Dorsolateral prefrontal cortex (tissue), 122 donors: ENCODE measurements at places on chromosomes 16 and 17.

- DNase-seq = no peak
Measured at GRCh38 chr16:87330646-87331045, 13.5 kb upstream of the C16orf95 start.

DNA sequence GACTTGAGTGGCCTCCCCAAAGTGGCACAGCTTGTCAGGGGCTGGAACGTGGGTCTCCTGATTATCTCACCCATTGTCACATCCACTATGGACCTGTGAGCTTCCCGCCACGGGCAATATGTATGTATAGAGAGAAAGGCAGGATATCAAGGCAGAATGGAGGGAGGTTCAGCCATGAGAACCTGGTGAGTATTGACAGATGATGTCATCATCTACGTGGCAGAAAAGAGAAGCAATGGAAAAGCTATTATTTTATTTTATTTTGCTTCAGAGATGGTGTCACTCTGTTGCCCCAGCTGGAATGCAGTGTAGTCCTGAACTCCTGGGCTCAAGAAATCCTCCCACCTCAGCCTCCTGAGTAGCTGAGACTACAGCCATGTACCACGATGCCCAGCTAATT is 13.4 kb upstream of the PDK2 start:
- no peak for DNase-seq

GRCh38 chr16:26595199-26595598 is 471.5 kb upstream of the C16orf82 start:
- no peak for DNase-seq

- no peak for DNase-seq
Measured at GRCh38 chr16:21186326-21186691, 25.1 kb downstream of the ZP2 start.

- DNase-seq = no peak
Measured at GRCh38 chr16:77987810-77988209, 34.5 kb upstream of the CLEC3A start.

DNA sequence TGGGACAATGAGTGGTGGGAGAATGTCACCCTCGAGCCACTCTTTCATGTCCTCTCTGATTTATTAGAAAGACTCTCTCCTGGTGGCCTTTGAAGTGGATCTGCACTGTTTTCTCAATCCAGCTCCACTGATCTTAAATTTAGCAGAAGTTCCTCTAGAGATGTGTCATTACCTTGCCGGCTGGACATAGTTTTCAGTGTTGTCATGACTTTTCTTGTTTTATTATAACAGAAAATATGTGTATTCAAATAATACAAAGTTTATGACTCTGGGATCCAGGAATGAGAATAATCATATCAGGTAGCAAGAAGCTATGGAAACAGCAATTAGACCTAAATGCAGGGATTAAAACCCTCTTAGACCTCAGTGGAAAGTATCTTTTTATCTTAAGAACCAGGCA is 247.5 kb upstream of the ELAC2 start:
- no peak for DNase-seq

GRCh38 chr17:76862079-76862478 is 6.1 kb upstream of the MGAT5B start:
- no peak for DNase-seq

DNA sequence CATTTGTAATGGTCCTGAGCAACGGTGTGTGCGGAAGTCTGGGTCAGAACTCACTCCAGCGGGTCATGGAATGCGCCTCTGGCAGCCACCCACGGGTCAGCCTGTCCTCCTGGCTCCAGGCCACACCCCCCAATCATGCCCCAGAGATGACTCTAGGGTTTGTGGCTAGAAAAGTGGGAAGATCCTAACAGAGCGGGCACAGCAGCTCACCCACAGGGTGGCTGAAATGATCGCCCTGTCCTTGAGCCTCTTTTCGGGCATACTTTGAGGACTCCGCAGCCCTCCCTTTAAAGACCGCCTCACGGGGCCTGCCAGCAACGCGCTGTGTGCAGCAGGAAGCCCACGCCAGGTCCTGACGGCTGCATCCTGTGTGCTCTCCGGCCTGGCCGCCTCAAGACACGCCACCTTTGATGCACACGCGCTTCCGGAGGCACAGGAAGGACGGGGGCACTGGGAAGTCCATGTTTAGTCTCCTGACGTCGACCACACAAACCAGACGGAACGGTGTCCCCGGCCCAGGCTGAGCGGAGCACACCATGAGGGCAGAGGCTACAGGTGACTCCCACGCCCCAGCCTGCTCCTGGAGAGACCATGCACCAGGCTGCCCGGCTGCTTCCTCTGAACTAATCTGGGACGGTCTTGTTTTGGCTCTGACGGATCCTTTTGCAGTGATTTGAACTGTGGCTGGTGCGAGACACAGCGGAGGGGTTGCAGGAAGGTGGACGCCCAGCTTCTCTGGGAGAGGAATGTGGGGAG is 92.9 kb downstream of the TBC1D16 start:
- no peak for DNase-seq

DNA sequence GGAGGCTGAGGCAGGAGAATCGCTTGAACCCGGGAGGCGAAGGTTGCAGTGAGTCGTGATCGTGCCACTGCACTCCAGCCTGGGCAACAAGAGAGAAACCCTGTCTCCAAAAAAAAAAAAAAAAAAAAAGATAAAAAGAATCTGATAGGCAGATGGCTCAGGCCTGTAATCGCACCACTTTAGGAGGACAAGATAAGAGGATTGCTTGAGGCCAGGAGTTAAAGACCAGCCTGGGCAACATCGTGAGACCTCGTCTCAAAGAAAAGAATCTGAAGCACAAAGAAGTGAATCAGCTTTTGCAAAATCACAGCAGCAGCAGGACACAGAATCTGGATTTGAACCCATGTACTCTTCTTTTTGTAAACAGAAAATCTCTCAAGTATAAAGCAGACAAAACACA is 7.6 kb downstream of the NOB1 start:
- no peak for DNase-seq

GRCh38 chr16:1768767-1769401 is 2.5 kb downstream of the NME3 start:
- no peak for DNase-seq

DNA sequence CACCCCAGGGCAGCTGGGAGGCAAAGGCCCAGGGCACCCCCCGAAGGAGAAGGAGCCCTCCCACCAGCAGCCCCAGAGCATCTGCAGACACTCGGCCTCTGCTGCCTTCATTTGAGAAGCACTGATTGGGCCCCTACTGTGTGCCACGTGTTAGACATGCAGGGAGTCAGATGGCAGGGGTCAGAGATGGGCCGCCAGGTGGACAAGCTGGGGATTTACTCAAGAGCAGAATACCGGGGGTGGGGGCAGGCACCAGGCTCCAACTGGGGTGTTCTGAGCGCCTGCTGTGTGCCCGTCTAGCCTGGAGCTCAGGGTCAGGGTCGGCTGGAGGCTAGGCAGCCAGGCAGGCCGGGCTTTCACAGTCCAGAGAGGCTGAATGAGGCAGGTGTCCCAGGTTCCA is 18.7 kb downstream of the TPSG1 start:
- DNase-seq = no peak

DNA sequence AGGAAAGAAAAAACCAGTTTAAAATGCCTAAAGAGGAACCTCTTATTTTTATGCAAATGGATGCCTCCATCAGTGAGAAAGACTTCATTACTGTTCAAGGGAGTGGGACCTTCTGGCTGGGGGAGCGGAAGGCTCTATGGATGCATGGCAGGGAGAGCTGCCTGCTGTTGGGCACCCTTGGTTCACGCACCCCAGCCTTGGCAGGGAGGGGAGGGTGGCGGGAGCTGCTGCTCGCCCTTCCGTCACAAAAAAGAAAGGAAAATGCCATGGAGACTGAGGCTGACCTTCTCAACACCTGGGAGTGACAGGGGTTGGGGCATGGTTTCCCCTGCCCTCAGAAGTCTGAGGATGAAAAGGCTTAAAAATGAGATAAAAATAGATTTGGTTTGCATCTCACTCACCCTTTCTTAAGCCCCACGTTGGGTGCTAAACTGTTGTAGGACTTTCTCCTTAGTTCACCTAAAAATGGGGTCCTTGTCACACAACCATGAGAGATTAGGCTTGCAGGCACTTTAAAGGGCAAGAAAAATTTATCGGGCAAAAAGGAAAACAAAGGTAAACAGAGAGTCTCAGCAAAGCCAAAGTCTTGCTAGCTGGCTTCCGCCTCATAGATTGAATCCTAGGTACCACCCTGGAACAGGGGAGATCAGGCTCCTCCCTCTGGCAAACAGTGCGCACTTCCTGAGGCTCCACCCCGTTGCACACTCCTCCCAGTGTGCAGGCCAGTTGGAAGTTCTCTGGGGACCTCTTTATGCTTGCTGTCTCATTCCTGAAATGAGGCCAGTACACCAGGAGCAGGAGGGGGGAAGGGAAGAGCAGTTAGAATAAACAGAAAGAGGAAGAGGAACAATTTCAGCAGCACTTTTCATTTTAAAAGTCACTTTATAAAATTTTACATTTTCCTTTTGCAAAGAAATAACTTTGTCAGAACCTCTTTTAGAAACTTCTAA is 31.6 kb downstream of the PHKB start:
- no peak for DNase-seq

DNA sequence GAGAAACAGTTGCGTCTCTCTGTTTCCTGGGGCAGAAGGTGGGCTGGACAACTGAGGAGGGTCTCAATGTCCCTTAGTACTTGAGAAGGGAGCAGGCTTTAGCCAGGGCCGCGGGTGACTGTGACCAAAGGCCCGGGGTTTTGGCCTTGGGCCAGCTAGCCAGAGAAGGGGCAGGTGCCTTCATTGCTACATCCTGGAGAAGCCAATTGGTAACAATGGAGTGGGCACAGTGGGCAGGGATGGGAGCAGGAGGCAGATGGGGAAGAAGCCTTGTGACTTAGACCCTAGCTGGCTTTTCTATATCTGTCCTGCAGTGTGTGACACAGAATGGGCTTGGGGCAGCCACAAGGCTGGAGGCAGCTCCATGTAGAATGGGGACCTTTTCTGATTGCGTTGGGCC is 46.0 kb downstream of the CLEC16A start:
- no peak for DNase-seq

DNA sequence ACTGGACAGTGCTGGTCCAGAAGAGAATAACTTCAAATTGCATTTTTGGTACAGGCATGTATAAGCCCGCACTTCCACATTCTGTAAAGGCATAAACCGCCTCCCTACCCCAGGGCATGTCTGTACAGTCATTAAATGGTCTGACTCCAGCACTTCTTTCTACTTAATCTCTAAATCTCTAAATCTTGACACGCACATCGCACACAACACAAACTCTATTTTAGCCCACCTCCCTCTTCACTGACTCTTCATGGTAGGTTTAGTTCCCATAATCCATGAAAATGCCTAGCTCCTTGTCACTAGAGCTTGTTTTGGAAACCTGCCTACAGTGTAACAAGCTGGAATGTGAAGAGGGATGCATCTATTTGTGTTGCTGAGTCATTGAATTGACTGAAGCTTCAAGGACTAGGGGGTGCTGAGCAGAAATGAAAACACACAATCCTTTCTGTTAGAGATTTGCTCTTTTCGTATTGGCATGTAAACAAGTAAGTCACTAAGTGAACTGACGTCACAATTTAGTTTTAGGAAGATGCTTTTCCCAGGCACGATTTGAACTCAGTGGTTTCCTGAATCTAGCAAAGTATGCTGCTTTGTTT is 1.6 kb upstream of the DUSP14 start:
- no peak for DNase-seq

DNA sequence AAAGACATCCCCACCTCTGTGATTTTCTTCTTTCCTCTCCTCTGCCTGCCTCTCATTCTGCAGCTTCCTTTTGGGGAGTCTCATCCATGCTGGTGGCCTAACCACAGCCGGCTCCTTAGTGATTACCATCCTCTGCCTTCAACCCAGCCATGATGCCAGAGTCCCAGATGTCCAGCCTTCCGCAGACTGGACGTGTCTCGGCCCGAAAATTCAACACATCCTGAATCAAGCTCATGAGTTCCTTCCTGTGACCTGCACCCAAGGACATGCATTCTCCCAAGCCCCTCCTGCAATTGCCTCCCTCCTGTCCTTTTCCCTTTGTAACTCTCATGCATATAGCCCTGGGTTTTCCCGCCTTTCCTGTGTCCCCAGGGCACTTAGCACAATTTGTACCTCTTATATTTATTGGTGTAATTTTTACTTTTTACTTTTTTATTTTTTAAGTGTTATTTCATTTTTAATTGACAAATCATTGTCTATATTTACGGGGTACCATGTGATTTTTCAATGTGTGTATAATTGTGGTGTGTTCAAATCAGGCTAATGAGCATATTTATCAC is 1.2 kb upstream of the SLC13A5 start:
- DNase-seq = no peak

DNA sequence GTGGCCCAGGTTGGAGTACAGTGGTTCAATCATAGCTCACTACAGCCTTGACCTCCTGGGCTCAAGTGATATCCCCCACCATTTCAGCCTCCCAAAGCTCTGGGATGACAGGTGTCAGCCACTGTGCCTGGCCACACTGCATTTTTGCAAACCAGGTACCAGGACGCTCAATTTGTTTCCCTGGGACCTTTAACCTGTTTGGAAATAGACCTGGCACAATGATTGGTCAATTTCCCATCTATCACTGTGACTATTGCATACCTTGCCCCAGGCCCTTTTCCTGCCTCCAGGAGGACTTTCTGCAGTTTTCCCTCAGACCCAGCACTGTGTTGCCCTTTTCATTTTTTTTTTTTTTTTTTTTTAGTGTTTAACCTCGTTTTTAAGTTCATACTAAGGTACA is 11.1 kb upstream of the FUS start:
- no peak for DNase-seq
